ENCODE measurements at places on chromosomes 1 and 21.

GRCh38 chr1:44848456-44849181 lies 5.6 kb upstream of the PTCH2 start:
- peaks cover 13% of the 10 kb centered on the region for H3K4me1 ChIP-seq
- no peaks in the 10 kb centered on the region for H3K36me3 ChIP-seq
- no peak for DNase-seq
- H3K4me3 ChIP-seq: no peak overlapping the region
- no peak overlapping the region for H3K27ac ChIP-seq
- H3K27me3 ChIP-seq: no peaks in the 10 kb centered on the region

GRCh38 chr1:218965821-218966220 lies 207.9 kb upstream of the LYPLAL1 start:
- no peak overlapping the region for H3K27ac ChIP-seq
- H3K4me3 ChIP-seq: no peak overlapping the region
- no peak for DNase-seq

DNA sequence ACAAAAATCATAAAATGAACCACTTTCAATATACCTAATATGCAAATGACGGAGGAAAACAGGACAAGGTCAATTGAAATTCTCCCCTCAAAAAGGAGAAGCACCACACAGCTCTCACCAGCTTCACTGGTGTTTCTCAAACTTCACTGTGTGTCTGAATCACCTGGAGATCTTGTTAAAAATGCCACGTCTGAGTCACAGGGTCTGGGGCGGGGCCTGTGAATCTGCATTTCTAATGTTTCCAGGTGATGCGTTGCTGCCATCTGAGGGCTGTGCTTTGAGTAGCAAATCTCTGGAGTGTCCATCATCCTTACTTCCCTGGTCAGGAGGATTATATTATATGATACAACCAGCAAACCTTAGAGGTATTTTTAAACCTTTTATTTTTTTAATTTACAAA lies 9.0 kb downstream of the CLDN19 start:
- H3K27me3 ChIP-seq: no peaks in the 10 kb centered on the region
- no peak overlapping the region for H3K27ac ChIP-seq

- no peak for DNase-seq
- H3K36me3 ChIP-seq: no peaks in the 10 kb centered on the region
- peaks cover 17% of the 10 kb centered on the region for H3K4me1 ChIP-seq
- no peaks in the 10 kb centered on the region for H3K27me3 ChIP-seq
- no peak overlapping the region for H3K4me3 ChIP-seq
Observed at GRCh38 chr21:41961282-41961701, 7.5 kb upstream of the C2CD2 start.

GRCh38 chr1:64540265-64540791 lies 70.4 kb downstream of the CACHD1 start:
- no peak for DNase-seq
- H3K4me1 ChIP-seq: no peaks in the 10 kb centered on the region
- no peaks in the 10 kb centered on the region for H3K27me3 ChIP-seq
- H3K4me3 ChIP-seq: peak overlapping the region; percentile 32
- no peak overlapping the region for H3K27ac ChIP-seq

- H3K4me3 ChIP-seq: no peak overlapping the region
- no peaks in the 10 kb centered on the region for H3K27me3 ChIP-seq
- no peaks in the 10 kb centered on the region for H3K36me3 ChIP-seq
Observed at GRCh38 chr1:7941437-7941793, 776 bp upstream of the TNFRSF9 start.

DNA sequence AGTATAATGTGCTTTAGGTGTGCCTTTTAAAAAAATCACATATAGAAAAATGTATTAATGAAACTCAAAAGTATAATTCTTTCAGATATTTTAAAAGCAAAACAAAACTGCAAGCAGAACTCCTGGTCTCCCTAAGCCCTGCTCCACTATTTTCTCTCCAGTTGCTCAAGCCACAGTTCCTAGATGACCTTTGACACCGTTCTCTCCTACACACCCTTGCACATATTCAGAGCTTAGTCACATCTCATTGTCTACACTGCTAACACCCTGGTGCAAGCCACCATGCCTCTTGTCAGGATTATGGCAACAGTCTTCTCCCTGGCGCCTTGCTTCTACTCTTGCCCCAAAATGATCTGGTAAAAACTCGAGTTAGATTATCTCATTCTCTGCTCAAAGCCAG lies 50.2 kb upstream of the ROR1 start:
- H3K4me3 ChIP-seq: no peak overlapping the region
- DNase-seq: no peak
- no peaks in the 10 kb centered on the region for H3K4me1 ChIP-seq
- no peaks in the 10 kb centered on the region for H3K36me3 ChIP-seq
- no peaks in the 10 kb centered on the region for H3K27me3 ChIP-seq

DNA sequence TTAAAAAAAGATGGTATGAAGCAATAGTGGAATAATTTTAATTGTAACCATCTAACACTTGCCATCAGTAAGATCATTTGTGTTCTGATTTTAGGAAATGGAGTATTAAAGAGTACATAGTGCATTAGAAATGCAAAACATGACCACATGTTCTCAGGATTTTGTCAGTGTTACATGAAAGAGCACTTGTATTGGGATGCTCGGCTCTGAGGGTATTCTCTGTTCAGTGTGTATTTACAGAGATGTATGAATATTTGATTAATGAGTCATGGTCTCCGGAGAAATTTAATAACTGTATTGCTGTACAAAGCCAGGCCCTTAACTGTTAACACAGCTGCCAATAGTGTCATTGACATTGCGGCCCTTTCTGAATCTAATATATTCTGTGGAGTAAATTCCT lies 91.7 kb downstream of the ATG4C start:
- H3K27ac ChIP-seq: peak overlapping the region; percentile 38
- no peaks in the 10 kb centered on the region for H3K36me3 ChIP-seq
- H3K27me3 ChIP-seq: no peaks in the 10 kb centered on the region
- no peaks in the 10 kb centered on the region for H3K4me1 ChIP-seq

GRCh38 chr1:207933205-207933800 lies 22.4 kb upstream of the CD34 start:
- no peaks in the 10 kb centered on the region for H3K27me3 ChIP-seq
- H3K36me3 ChIP-seq: no peaks in the 10 kb centered on the region
- H3K27ac ChIP-seq: no peak overlapping the region
- no peak for DNase-seq

GRCh38 chr21:34311561-34312330 lies 52.1 kb upstream of the KCNE2 start:
- no peaks in the 10 kb centered on the region for H3K27me3 ChIP-seq
- peak overlapping the region; percentile 34 for H3K27ac ChIP-seq
- H3K36me3 ChIP-seq: no peaks in the 10 kb centered on the region
- DNase-seq: no peak

DNA sequence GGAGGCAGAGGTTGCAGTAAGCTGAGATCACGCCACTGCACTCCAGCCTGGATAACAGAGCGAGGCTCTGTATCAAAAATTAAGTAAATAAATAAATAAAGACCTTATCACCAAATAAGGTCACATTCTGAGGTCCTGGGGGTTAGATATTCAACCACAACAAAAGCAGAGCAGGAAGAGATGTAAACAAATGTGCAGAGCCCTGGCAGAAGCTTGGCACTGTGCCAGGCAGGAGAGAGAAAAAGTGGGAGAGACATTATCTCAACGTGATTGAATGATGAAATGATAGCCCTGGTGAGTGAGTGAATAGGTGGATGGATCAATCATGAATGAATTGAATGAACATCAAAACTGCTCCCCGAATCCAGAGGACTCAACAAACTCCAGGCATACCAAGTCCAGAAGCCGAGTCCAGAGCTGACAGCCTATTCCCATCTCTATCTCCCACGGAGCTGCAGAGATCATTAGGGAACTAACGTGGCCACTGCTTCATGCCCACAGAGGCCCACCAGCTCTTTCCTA lies 150.7 kb downstream of the TOMM20 start:
- peaks cover 62% of the 10 kb centered on the region for H3K4me1 ChIP-seq
- no peak for DNase-seq
- H3K27ac ChIP-seq: peak overlapping the region; percentile 92
- H3K27me3 ChIP-seq: no peaks in the 10 kb centered on the region
- no peaks in the 10 kb centered on the region for H3K36me3 ChIP-seq

DNA sequence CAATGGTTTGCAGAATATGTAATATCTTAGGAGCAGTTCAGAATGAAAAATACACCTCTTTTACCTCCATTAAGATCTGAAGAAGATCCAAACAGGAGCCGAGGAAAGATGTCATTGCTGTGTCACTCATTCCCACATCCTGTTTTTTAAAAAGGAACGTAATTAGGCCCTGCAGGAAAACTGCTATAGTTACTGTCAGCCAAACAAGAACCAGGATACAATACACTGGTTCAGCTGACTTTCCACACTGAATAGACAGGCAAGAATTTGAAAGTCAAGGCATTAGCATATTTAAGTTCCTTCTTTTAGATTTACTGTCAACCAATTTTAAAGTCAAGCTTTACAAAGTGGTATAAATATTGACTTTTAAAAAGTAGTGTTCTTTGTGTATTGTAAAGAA lies 63.8 kb downstream of the IARS2 start:
- no peak for DNase-seq
- H3K36me3 ChIP-seq: no peaks in the 10 kb centered on the region
- H3K4me3 ChIP-seq: no peak overlapping the region
- H3K4me1 ChIP-seq: no peaks in the 10 kb centered on the region
- no peak overlapping the region for H3K27ac ChIP-seq
- H3K27me3 ChIP-seq: no peaks in the 10 kb centered on the region

GRCh38 chr1:162200096-162200847 lies 130.8 kb downstream of the NOS1AP start:
- H3K4me1 ChIP-seq: peaks cover 20% of the 10 kb centered on the region
- DNase-seq: no peak
- H3K27ac ChIP-seq: no peak overlapping the region
- H3K27me3 ChIP-seq: no peaks in the 10 kb centered on the region

GRCh38 chr1:245590726-245591125 lies 435.9 kb downstream of the KIF26B start:
- H3K4me3 ChIP-seq: no peak overlapping the region
- no peak overlapping the region for H3K27ac ChIP-seq
- no peak for DNase-seq
- H3K36me3 ChIP-seq: no peaks in the 10 kb centered on the region

Measured in tibial nerve (tissue), 4 donors.